Hepatocyte (in vitro differentiated cells): ENCODE measurements at places on chromosomes 1 and 21. TPM values are rescaled to one million over a fixed set of nuclear protein-coding genes. Genes with fewer than 3 reads are reported as not detected.

- no peak for DNase-seq
Measured at GRCh38 chr1:162314206-162314605, 62.4 kb downstream of the SPATA46 start.

DNA sequence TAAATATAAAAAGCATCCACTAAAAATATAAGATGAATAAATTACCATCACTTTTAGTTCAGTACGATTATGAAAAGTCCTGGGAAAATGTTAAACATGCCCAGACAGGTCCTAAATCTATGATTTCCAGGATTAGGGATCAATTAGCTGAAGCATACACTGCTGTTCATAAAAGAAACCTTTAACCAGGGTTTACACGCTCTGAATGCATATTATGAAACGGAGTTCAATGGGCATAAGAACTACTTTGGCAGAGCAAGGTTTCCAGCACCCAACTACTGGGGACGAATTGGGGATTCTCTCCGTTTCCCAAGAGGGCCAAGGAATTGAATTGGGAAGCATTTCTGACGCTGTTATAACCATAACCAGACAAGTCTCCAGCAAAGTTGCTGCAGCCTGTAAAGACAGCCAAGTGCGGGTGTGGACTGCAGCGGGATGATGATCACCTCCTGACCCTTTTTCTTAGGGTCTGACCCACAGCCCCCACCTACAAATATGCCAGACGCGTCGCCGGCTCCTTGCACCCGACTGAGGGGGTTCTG, 1.6 kb downstream of the SLC30A1 start:
- DNase-seq: no peak

- DNase-seq: no peak
Measured at GRCh38 chr1:163406772-163407171, 85.0 kb downstream of the NUF2 start.

DNA sequence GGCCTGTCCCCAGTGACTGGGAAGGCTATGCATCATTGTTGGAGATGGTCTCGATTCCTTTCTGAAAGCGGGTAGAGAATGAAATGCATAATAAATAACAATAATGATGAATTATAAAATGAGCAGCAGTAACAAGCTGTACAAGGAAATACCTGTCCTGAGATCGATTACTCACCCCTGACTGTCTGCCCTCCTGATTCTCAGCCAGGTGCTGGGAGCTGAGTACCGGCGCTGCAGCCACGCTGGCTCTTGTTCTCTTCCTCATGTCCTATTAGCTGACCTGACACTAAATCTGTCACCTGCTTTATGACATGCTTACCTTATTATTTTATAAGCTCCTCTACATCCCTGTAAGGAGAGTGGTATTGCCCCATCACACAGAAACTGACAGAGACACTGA, 3.4 kb downstream of the AGPAT3 start:
- DNase-seq: no peak

DNA sequence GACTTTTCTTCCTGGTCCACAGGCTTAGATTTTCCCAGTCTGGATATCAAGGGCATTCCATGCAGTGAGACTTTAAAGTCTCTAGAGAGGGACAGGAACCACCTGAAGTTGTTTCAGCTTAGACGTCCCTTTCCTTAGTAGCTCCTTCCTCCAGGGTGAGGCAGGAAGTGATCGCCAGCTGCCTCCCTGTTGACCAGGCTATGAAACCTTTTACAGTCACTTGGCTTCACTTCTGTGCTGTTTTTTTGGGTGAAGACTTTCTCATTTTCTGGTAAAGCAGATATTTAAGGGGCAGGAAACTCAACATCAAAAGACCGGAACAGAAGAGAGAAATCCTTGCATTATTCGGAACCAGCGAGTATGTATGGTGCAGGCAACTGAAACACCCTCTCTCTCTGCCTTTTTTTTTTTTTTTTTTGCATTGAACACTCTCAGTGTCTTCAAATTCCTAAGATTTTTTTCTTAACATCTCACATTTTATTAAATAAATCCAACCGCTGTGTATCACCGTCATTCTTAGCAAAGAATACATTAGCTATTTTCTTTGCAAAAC, 234.6 kb upstream of the IRF2BP2 start:
- DNase-seq: no peak

DNA sequence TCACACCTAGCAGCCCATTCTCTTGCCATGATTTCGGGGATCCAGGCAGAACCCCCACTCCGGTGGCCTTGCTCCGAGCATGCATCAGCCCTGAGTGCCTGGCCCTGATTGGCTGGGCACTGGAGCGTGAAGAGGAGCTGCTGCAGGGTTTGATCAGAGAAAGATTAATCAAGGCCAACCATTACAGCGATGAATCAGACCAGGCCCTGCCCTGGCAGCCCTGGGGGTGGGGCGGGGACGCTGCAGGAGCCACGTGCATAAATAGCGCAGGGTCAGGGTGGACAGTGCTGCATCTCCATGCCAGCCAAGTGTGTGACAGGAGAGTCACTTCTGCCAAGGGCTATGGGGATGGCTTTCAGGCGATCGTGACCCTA, 3.4 kb upstream of the FAM131C start:
- no peak for DNase-seq

DNA sequence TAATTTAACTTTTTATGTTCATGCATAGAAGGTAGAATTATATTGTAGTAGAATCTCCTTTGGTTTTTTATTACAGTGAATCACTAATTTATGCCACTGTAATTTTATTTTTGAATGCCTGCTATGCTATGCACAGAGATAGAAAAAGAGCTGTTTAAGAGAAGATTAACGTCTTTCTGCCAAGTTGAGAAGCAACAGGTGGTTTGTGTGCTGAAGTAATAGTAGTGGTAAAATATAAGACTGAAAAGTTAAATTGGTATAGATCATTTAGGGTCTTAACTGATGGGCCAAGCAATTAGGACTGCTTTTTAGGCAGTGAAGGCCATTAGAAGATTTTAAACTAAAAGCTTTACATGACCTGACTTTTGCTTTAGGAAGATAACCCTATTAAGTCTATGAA, 115.1 kb downstream of the SYT14 start:
- no peak for DNase-seq

DNA sequence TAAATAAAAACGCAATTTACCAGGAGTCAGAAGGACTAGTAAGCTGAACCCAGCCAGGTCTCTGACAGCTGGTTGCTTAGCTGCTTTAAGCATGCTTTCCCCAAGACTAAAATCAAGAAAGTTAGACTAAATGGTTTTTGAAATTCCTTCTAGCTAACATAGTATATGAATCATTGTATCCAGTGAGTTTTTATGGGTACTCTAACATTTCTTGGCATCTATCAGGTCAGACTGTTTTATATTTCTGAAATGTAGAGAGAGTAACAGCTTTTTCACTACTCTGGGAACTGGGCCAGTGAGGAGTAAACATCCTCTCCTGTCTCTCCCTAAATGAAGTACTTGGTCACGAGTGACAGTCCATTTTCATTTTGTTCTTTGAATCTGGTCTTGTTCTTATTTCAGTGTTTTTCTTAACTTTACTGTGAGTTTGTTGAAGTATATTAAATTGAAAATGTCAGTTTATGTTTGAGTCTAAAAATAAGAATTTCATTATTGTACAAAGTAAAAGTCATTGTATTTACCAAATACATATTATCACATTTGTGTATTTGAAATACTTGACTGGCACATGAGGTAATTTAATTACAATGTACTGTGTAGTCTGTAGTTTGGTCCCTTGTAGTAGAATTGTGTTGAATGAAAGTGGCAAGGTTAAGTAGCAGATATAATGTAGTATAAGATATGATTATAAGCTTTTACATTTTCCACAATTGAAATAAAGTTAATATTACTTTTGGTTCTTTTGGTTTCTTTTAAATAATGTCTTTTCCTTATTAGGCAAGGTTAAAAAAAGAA, 47.6 kb downstream of the PKN2 start:
- DNase-seq: peak; percentile 71

DNA sequence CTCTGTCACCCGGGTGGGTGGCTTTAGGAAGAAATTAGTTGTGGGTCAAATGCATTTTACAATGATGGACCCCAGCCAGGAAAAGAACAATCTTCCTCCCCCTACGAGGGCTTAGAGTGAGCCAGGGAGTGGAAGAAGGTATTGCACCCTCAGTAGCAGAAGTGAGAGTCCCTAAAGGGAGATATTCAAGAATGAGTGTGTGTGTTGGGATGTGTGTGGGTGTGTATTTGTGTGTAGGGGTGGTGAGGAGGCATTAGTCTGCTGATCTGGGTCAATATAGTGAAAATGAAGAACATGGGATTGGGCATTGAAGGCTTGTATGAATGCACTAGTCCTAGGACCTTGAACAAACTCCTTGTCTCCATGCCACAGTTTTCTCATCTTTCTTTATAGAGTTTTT, 85.2 kb upstream of the RUNX1 start:
- DNase-seq: no peak

- no peak for DNase-seq
Measured at GRCh38 chr1:232267837-232268598, 361.9 kb downstream of the SIPA1L2 start.

- DNase-seq: no peak
Measured at GRCh38 chr1:113660088-113660487, 99.2 kb downstream of the PHTF1 start.

GRCh38 chr1:30413111-30413440, 310.3 kb downstream of the MATN1 start:
- no peak for DNase-seq

GRCh38 chr1:87452648-87453047, 124.0 kb downstream of the LMO4 start:
- no peak for DNase-seq

- DNase-seq: no peak
Measured at GRCh38 chr21:42500736-42501135, 4.7 kb upstream of the RSPH1 start.

DNA sequence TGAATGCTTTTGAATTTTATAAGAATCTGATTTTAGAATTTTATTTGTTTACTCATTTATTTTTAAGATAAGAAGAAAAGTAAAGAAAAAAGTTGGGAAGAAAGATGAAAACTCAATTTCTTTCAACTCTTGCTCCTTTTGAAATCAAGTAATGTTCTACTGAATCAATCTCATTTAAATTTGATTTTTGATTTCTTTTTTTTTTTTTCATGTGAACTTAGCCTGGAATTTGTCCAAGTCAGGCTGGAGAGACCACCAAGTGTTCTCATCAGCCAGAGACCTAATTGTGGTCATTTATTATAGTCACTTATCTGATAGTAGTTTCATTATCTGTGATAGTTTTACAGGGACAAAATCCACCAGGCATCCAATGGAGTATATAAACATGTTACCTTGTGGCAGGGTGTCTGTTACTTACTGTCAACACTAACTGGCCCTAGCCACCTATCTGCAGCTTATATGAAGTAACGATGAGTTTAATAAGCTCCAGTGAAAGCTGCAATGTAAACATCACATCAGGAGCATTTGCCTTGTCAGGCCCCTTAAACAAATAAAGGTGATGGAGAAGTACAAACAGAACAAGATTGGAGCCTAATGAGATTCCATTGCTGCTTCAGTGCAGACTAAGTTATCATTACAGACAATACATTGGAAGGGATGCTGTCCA, 39.2 kb downstream of the HLX start:
- no peak for DNase-seq

GRCh38 chr1:4075436-4076225, 175.6 kb upstream of the C1orf174 start:
- no peak for DNase-seq

GRCh38 chr1:15414445-15414983, 4.8 kb downstream of the EFHD2 start:
- DNase-seq: no peak

DNA sequence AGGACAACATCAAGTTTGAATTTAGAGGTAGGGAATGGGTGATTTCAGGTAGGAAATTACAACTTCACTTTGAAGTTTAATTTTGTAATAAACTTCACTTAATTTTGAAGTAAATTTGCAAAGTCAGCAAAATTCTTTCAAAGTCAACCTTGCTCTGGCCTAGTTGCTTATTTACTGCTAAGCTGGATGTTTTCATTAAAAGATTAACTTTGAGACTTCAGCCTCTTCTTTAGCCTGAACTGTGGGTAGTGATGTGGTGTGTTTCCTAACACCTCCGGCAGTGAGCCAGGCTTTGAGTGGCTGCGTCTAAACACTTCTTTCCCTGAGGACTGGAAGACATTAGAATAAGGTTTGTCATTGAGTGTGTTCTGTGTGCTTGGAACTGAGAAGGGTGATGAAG, at the start of gene HAO2:
Gene HAO2 (plus strand): TSS at position 232 of the 400 bp plus-strand sequence. CDS start 12,301 bp downstream, outside the sequence.
- DNase-seq: no peak

GRCh38 chr1:108936170-108936569, 27.1 kb downstream of the CLCC1 start:
- no peak for DNase-seq

DNA sequence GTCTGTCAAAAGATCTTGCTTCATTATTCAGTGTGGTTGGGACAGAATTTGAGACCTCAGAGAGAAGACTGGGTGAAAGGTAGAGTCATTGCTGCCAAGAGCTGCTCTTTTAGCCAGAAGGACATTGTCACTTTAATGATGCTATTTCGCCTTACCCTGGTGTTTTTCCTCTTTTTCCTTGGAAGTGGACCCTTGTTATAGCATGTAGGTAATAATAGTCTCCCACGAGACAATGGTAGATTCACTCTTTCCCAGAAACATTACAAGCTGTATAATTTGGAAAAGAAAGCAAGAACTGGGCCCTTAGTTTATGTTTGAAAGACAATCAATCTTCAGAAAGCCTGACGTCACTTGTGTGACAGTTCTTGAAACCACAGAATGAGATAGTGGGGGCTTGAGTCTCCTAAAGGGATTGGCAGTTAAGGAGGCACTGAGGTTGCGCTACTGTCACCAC, 3.8 kb downstream of the SERTAD4 start:
- DNase-seq: no peak

Gene CYYR1
- total RNA-seq: 6.2 and 7.6 TPM in 2 replicates

Gene KRTAP7-1
- total RNA-seq: not detected in 2 replicates

Gene PER3
- total RNA-seq: 1.9 and 2.4 TPM in 2 replicates

Gene TSPEAR
- 0.16 TPM in 1 of 2 replicates, not detected in the other for total RNA-seq

Gene NSL1
- 34.2 and 39.5 TPM in 2 replicates for total RNA-seq

Gene RAVER2
- 28.6 and 30.5 TPM in 2 replicates for total RNA-seq

Gene SPRR2G
- total RNA-seq: not detected in 2 replicates
